ENCODE measurements at places on chromosomes 1 and 21.

DNA sequence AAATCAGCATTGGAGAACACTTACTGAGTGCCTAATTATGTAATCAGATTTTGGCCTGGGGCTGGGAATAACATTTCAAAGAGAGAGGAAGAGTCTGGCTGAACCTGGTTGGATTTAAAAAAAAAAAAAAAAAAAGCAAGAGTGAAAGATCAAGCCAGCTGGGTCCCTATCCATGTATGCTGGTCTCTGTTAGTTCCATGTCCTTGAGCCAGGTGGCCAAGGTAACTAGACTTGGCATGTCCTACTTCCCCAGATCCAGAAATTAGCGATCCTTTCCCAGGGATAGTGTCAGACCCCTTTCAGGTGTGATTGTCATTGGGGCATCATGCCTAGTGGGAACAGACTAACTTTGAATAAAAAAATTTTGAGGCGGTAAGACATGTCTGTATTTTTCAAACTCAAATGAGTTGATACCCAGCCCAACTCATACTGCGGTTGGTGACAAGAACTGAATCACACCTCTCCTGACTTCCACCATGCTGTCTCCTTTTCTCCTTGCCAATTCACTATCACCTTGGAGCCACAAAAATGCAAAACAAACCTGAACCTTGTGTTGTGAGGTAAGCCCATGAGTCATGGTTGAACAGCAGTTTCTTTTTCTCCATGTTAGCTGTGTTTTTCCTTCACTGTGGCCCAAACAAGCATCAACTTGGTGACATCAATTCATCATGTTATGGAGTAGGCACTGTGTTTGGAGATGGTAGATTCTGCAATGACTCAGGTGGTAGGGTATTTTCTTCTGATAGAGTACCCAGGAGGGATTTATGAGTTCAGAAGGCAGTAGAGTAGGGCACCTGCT, 24.5 kb upstream of the PPP2R5A start:
- no peak for DNase-seq

- no peak for DNase-seq
Observed at GRCh38 chr1:26132128-26132833, 20.7 kb downstream of the PDIK1L start.

DNA sequence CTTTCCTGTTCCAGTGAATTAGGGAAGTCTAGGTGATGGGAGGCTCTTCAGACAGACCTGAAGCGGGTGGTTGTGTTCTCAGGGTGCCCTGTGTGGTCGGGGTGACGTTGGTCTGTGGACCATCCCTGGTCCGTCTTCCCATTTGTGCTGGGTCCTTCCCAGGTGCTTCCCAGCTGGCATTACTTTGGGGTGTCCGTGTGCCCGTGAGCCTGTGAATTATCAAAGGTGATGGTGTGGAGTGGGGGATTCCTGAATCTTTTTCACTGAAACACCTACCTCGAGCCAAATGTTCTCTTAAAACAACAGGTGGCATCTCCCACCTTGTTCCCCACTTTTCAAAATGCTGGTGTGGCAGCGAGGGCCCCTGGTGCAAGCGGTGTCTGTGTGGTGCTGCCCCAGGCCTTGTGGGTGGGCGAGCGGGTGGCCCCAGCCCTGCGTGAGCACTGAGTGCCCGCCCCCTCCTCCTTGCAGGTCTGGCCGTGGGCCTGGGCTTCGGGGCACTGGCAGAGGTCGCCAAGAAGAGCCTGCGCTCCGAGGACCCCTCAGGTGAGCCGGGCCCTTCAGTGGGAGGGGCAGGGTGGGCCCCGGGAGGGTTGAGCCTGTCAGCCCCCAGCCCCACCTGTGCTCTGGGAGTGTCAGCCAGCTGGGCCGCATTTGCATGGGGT, 37.0 kb downstream of the COQ8A start:
- DNase-seq: no peak

GRCh38 chr1:64171246-64171645, 32.2 kb upstream of the UBE2U start:
- DNase-seq: no peak

GRCh38 chr1:112744009-112744578, 29.0 kb upstream of the PPM1J start:
- no peak for DNase-seq

DNA sequence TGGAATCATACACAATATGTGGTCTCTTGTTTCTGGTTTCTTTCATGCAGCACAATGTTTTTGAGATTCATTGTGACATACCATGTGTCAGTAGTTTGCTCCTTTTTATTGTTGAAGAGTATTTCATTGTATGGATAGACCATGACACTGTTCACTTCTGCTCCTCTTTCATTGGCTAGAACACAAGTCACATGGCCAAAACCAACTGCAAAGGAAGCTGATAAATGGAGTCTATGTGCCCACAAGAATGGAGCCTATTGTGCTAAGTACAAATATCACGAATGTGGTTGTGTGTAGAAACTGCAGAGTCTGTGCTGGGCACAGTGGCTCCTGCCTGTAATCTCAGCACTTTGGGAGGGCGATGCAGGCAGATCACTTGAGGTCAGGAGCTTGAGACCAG, 28.6 kb upstream of the FNBP1L start:
- no peak for DNase-seq

DNA sequence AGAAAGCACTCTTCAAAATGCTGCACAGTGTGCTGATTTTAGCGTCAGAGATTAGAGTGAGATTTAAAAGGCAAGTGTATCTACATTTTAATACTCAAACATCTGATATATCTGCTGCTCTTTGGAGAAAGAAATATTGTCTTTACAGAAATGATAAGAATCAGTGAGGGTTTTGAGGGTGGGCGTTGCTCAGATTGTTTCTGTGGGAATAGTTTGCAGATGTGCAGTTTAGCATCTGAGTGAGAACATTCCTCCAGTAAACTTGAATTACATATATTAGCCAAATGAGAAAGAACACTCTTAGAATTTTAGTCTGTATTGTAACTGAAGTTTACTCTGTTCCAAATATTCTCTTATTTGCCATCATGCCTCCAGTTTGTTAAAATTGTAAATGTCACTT, 549.2 kb downstream of the NEGR1 start:
- no peak for DNase-seq

- no peak for DNase-seq
Observed at GRCh38 chr1:203048555-203049051, 22.3 kb downstream of the PPFIA4 start.

DNA sequence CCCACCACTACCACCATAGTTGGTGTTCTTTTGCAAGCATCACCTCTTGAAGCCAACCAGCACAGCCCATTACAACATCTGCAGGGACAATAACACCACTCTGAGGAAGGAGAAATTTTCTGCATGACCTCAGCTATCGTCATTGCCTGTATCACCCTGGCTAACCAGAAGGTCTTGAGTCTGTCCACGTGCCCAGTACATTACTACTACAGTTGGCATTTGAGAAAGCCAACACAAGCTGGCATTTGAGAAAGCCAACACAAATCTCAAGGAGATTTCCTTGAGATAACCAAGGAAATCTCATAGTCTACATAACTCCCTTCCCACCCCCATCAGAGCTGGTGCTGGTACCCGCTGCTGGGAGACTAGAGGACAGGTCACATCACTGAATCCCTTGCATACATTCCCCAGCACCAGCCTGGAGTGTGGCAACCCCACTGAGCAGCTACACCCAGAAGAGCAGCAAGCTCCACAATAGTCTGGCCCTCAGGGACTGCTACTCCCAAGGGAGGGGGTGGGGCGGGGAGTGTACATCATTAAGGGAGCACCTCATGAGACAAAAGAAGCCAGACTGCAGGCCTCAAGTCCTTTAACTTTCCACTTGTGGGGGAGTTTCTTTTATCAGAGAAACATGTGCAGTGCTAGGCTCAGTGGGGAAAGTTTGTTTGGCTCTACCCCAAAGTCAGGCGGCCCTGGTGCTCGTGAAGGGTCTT, 46.0 kb upstream of the GUCA2A start:
- DNase-seq: no peak

DNA sequence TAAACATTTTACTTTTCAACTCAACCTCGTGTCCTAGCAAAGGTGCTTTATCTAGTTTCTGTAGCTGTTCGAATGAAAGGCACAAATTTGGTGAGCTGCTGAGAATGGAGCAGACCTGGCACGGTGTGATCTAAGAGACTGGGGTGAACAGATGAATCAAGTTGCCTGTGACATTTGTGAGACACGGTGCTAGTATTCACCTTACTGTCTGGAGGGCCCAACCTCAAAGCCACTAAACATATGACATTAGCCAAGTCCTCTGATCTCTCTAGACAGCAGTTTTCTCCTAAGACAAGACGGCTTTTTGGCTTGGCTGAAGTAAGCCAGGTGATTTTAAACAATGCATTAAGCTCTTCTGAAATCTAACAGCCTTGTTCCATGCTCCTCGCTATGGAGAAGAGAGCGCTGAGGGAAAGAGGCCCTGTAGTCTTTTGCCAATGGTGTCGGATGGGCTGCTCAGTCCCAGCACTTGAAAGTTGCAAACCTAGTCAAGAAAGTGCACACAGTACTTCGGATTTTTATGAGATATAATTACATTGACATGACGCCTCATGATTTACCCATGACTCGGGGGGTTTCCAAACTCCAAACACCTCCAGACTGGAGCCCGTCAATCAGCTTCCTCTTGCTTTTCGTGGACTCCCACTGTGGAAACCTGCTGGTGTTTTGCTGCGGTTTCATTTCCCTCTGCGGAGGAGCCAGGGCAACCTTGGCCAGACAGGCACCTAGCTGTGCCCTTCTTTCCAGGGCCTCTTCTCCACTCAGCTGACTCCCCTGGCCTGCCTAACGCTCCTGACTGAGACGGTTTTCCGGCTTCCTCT, 794 bp upstream of the TOR3A start:
- DNase-seq: no peak

GRCh38 chr1:94713472-94714141, 106.5 kb upstream of the SLC44A3 start:
- DNase-seq: peak; percentile 79

DNA sequence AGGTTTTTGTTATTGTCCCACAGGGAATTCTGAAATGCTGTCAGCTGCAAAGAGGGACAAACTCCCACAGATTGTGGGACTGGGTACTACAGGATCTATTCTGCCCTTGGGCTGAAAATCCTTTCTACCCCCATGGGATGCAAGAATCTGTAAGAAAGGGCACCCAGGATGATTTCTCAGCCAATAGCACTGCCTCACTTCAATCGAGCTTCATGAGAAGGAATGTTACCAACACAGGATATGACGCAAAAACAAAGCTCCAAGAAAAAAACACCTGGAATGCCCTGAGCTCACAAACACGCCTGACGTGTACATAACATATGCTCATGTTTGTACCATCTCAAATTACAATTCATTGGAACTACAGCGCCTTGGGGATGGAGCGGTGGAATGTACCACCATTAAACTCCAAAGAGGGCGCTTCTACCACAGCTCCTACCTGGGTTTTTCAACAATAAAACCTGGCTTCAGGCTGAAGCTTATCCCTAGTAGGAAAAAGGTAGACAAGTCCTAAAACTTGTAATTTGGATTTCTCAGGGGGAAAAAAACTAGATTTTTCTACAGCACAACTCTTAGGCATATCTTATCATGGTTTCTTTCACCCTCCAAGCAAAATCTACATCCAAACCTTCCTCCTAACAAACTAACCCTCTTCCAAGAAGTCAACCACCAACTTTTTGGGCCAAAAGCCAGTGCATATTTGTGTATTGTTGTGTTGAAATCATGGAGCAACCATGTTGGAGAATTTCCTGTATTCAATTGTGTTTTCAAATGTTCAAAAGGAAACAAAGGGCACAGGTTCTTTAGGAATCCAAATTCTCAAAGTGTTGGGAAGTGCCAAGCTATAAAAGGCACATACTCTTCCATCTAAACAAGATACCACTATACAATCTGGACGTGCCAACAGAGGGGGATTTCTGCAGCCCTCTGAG, 78.9 kb downstream of the TGFBR3 start:
- DNase-seq: no peak

GRCh38 chr21:41802684-41803083, 35.8 kb upstream of the RIPK4 start:
- DNase-seq: peak; percentile 77

DNA sequence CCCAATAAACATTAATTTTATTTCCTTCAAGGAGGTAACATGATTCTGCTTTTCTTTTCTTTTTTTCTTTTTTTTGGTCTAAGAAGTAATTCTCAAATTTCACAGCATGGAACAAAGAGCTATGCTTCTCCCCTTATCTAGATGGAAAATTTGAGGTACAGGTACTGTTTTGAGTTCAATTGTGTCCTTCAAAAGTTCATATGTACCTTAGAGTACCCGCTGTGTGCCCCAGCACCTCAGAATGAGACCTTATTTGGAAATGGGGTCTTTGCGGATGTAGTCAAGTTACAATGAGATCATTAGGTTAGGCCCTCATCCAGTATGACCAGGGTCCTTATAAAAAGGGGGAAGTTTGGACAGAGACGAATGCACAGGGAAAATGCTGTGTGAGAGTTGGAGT, 22.0 kb downstream of the ELAPOR1 start:
- no peak for DNase-seq

- DNase-seq: no peak
Observed at GRCh38 chr1:104671684-104672353, 922.1 kb downstream of the AMY1C start.

GRCh38 chr1:40096977-40097782, at the start of gene PPT1:
PPT1 (minus strand) TSS chr1:40097252; CDS start chr1:40097238, 14 bp downstream.
- DNase-seq: peak; percentile 73

DNA sequence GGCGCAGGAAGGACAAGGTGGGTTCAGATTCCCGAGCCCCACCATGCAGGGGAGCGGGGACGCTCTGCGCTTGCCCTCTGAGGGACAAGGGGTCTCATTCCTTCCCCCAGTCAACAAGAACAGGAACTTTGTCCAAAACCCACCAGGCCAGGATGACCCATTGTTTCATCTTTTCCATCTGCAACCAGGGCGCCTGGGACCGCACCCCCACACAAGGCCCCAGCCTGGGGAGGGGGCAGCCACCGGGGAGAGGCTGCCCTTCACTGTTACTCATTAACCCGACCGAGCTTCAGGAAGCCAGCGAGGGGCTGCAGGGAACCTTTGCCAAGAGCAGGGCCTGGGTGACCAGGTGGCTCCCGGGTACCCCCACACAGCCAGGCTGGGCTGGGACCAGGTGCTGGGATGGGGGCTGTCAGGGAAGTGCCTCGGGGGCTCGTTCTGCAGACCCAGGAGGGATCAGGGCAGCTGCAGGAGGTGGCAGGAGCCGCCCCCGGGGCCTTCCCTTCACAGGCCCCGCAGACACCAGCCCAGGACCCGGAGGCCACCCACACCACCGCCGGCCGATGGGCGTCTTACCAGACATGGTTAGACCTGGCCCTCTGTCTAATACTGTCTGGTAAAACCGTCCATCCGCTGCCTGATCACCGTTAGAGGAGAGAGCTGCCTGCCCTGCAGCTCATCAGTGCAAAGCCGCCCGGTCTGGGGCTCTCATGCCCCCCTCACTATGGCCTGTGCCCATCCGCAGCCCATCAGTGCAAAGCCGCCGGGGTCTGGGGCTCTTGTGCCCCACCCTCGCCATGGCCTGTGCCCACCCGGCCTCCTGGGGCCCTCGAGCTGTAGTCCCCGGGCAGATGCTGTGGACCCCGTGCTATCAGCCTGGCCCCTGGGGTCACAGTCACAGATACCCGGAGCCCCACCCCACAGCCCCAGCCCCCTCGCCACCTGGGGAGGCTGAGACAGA, 4.9 kb upstream of the TTLL10 start:
- DNase-seq: no peak

Measured in pons (tissue), 1 donor.